ENCODE measurements at places on chromosomes 11 and 22.

GRCh38 chr11:129365816-129366215 lies 9.8 kb upstream of the BARX2 start:
- DNase-seq: no peak

- peak; percentile 59 for DNase-seq
These were observed 33.4 kb downstream of the FDX1 start for GRCh38 chr11:110463153-110463552.

- no peak for DNase-seq
These were observed 54.7 kb downstream of the MICAL3 start for GRCh38 chr22:17969701-17970113.

- DNase-seq: no peak
These were observed 112.2 kb downstream of the CTTN start for GRCh38 chr11:70510571-70510970.

- DNase-seq: peak; percentile 50
These were observed 483 bp upstream of the HYLS1 start for GRCh38 chr11:125886997-125887372.
